Stimulated activated CD4-positive, alpha-beta T cell treated with anti-CD3 and anti-CD28 coated beads, Interleukin-2, amount 100 ng/mL, for 24 hours (primary cell): ENCODE measurements at places on chromosomes 11 and 22.

GRCh38 chr11:9625728-9626127 lies 38.1 kb upstream of the SWAP70 start:
- DNase-seq, result no peak

DNA sequence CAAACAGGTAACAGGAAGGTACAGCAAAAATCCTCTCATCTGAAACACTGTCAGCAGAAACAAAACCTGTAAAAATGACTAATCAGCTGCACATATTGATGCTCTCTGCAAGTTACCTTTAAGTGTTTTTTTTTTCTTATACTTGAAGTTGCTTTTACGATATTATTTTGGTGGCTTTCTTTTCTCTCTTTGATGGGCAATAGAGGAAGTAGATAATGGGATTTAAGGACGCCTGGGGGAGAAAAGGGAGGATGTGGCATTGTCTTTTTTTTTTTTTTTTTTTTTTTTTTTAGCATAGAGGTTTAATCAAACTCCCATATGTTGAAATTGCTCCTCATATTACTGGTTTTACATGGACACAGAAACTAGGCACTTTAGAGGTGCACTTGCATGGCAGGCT lies 11.4 kb upstream of the ADSL start:
- no peak for DNase-seq

- DNase-seq, result no peak
Observed at GRCh38 chr22:42430528-42431125, 1.6 kb downstream of the NFAM1 start.

DNA sequence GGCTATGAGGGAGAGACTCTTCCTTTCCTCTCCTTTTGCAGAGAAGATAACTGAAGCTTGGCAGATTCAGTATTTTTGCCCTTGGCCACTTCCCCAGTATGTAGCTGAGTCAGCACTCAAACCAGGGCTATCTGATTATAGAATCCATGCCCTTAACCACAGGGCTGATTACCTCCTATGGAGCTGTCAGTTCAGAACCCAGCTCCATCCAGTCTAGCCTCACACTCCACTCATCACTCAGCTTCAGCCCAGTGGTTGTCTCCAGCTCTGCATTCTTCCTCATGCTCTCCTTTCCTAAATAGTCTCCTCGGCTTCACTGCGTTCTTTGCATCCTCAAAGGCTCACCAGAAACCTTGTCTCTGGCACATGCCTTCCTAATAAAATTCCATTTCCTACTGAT lies 151.6 kb upstream of the BLID start:
- no peak for DNase-seq

DNA sequence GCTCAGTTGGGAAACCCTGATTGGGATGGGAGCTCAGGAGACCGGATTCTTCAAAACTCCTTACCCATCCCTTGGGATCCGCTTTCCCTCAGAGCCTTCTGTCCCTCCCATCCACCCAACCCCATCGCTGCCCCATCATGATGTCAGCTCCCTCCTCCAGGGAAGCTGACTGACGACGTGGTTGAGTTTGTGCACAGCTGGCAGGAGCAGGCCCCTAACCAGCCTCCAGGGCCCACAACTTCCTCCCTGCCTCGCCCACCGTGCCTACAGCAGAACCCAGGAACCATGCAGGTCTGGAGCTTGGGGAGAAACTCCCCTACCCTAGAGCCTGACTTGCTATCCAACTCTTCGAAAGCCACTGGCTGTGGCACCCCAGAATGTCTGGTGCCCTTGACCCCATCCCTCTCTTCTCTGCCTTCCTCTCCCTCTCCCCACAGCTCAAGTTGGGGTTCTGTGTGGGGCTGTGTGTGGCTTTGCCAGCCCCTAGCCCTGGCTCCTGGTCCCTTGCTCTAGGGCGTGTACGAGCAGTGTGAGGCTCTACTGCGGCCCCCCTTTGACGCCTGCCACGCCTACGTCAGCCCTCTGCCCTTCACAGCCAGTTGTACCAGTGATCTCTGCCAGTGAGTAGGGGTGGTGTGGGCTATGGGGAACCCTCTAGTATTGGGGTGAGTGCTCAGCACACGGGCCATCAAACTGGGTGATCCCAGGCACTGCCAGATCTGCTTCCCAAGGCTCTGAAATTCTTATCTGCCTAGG lies 11.1 kb downstream of the OTOG start:
- no peak for DNase-seq
